ENCODE measurements at places on chromosomes 5 and 9.
A peak's percentile ranks its signal among the peaks of the same experiment; 100 is the strongest.

GRCh38 chr9:114263853-114264510, 58.9 kb upstream of the ORM1 start:
- no peak for DNase-seq

GRCh38 chr5:131109540-131110255, 55.4 kb downstream of the HINT1 start:
- peak; percentile 53 for DNase-seq

- DNase-seq = no peak
These were observed 140.4 kb downstream of the TLE1 start for GRCh38 chr9:81548911-81549310.

DNA sequence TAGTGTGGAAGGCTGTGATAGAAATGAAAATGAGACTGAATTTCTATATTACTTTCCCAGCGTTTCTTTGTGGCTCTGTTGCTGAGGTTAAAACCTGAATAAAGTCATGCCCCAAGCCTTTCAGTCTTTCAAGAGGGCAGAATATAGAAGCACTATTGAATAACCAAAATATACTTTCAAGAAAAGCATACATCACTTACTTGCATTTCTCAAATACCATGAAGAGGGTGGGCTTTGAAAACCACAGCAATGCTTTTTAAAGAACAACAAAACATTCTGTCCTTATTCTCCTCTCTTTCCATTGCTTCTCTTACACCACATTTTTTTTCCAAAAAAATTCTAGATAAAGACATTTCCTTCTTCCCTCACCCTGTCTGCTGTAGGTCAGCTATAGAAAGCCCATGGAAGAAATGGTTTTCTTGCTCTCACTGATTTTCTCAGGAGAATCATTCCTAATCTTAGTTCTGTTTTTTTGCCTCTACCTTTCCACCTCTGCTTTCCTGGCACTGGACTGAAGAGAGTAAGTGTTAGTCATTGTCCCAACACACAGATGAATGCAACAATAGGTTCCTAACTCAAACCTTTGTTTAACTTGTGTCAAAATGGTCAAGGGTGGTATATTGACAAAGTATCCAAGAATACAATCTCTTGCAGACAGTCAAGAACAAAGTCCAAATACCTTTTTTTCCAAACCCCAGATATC, 51.6 kb downstream of the NUDT12 start:
- DNase-seq = no peak

- no peak for DNase-seq
These were observed 1.9 kb upstream of the GM2A start for GRCh38 chr5:151251001-151251551.

GRCh38 chr5:65801352-65801783, 79.4 kb downstream of the NLN start:
- DNase-seq = no peak

- DNase-seq = no peak
These were observed 69.4 kb upstream of the MEF2C start for GRCh38 chr5:88952344-88952743.

- no peak for DNase-seq
These were observed 64.3 kb downstream of the CXXC5 start for GRCh38 chr5:139712412-139712811.

GRCh38 chr9:86600977-86601376, 246.8 kb upstream of the TUT7 start:
- DNase-seq = no peak

- DNase-seq = no peak
These were observed 20.8 kb upstream of the ADRB2 start for GRCh38 chr5:148805326-148806290.

DNA sequence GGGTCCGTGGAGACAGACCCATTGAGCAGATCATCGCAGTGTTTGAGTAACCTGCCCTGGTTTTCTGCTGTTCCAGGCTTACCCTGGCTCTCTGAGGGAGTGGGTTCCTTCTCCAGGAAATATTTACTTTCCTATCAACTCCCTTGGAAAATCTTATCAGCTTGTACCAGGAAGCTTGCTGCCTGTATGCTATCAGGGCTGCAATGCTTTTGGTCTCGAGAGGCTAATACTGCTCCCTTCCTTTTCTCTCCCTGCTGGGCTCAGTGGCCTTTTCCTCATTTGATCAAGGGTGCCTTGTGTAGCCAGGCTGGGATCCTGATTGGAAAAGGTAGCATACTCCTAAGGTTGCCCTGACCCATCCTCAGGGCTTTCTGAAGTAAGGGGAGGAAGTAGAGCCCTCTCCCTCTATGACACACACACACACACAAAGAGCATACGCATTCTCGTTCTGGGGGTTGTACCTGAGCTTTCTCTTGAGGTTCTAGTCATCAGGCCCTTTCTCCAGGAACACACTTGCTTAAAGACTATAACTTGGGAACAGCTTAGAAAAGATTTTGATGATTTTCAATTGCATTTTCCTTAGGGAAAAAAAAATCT, 41.6 kb downstream of the CYSTM1 start:
- no peak for DNase-seq

GRCh38 chr9:2271426-2271825, 256.3 kb downstream of the SMARCA2 start:
- peak; percentile 42 for DNase-seq

- no peak for DNase-seq
These were observed 324.9 kb downstream of the ZNF608 start for GRCh38 chr5:124421584-124421983.

DNA sequence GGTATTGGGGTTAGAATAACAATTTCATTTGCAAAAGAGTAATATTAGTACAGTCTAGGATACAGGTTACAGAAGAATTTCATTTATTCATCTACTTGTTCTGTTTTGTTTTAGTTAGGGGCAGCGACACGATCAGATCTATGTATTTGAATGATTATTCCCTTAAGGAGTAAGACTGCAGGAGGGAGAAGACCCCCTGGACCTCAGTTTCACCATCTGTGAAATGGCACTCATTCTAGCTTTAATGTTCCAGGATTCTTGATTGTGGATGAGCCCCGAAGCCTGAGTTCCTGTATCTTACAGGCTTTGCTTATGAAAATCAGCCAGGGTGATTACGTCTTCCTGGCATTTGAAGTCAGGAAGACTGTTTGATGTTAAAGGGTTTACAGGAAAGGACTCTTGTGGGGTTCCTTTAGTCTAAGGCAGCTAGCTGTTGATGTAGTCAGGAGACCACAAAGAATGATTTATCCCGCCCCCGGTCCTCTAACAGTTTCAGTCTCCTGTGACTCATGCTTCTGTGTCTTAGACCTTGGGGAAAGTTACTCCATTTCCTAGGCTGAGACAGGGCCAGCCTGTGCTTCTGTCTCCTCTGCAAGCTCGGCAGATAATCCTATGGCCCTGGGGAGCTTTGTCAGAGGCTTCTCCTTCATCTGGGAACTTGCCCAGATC, 11.5 kb downstream of the SMIM3 start:
- peak; percentile 49 for DNase-seq

GRCh38 chr5:151772029-151772845, 483 bp downstream of the G3BP1 start:
- DNase-seq = peak; percentile 30

- no peak for DNase-seq
These were observed 297.1 kb upstream of the MSX2 start for GRCh38 chr5:174427304-174427703.

GRCh38 chr5:160492565-160492964, 70.9 kb downstream of the PTTG1 start:
- DNase-seq = no peak

DNA sequence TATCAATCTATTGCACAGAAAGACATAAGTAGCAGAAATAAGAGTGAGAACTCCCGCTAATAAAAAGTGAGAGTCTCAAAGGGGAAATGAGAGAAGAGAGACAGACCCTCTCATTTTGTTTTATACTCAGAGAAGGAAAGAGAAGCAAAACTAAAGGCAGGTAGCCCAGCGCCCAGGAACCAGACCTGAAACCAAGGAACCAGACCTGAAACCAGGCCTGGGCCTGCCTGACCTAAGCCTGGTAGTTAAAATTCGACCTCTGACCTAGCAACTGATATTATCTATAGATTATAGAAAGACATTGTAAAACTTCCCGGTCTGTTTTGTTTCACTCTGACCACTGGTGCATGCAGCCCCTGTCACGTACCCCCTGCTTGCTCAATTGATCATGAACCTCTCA, 134.5 kb upstream of the SEMA6A start:
- no peak for DNase-seq

DNA sequence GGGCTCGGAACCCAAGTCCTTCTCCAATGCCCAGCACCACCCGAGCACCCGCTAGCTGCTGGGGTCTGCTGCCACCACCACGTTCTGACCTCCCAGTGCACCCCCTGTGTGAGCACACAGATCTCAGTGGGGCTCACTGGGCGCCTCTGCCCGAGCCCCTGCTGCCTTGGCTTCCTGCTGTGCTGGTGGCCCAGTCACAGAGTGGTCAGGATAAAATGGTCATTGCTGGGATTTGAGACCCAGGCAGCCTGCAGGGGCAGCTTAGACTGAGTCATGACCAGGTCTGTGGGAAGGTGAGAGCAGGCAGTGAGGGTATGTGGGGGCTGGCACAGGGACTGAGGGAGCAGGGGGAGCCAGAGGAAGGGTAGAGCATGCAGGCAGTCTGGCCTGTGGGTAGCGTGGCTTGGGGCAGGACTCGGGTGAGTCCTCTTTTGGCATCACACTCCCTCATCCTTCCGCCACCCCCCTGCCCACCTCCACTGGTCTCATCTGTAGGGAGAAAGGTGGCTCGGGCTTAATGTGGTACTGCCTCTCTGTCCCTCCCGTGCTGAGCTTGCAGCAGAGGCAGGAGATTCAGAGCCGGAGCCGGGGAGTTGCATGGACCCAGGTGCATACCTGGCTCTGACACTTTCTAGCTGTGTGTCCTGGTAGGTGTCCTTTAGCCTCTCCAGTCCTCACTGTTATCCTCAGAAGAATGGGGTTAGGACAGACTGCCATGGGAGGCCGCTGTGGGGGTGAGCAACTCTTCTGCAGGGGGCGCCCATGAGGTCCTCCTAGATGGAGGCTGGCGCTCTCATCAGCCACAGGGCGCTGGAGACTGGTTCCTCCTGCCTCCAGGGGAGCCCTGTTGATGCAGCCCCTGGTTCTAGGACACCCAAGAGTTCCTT, 32.1 kb downstream of the USP20 start:
- no peak for DNase-seq

- no peak for DNase-seq
These were observed 7.4 kb upstream of the GSN start for GRCh38 chr9:121260457-121261106.

- DNase-seq = no peak
These were observed 398.4 kb downstream of the GABRG2 start for GRCh38 chr5:162466011-162466410.

GRCh38 chr9:79569814-79570447, 1.8 kb upstream of the TLE4 start:
- DNase-seq = no peak

- DNase-seq = no peak
These were observed 101.5 kb downstream of the TAF11L14 start for GRCh38 chr5:17735761-17736160.

DNA sequence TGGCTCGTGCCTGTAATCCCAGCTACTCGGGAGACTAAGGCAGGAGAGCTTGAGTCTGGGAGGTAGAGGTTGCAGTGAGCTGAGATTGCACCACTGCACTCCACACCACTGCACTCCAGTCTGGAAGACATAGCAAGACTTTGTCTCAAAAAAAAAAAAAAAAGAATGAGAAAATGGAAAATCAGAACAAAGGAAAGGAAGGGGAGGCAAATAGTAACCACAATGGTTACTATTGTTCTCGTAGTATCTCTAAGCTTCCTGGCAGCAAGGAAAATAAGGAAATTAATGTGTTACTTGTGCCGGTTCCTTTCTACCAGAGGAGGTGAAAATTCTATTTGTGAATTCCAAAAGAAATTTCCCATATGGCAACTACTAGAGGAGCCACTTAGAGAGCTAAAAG, 48.5 kb upstream of the BNC2 start:
- no peak for DNase-seq

DNA sequence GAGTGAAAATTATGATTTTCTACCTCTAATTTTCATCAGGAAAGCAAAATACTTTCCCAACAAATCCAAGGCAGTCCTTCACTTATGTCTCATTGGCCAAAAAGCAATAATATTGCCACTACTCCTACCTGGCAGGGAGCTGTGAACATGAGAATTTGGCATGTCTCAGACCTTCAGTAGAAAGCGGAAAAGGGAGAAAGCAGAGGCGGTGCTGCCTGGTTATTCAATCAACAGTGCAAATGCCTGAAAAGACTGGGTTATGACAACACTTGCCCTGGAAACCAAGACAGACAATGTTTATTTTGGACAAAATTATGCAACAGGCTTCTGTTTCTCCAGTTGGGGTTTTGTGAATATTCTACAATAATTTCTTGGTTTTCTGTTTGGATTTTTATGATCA, 194.4 kb downstream of the TAF11L14 start:
- no peak for DNase-seq

DNA sequence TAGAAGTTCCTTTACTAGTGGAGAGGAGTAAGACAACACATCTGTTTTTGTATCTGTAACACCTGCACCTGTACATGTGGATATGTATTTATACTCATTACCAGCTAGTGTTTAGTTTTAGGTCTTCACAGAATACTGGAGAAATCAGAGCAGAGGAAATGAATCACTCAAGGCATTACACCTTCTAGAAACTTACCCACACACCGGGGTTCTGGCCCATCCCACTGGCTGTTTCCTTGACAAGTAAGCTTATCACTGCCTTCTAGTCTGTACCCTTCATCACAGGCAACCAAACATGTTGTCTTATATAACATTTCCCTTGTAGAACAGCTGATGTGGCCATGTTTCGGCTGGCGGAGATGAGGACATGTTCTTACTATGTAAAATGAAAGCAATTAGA, 76.7 kb downstream of the SVEP1 start:
- no peak for DNase-seq

- DNase-seq = peak; percentile 88
These were observed 1.2 kb downstream of the SSBP2 start for GRCh38 chr5:81749561-81750307.

DNA sequence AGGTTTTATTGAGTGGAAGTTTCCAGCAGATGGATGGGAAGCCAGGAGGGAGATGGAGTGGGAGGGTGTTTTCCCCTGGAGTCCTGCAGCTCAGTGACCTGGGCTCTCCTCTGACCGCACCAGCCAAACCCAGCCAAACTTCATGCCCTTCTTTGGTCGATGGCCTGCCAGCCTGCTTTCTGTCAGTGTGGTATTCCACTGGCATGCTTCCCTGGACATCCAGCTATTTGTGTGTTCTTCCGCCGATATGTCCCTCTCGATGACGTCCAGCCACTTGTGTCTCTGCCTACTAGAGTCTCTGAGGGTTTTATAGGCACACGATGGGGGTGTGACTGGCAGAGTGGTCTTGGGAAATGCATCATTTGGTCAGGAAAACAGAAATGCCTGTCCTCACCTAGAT, 33.8 kb downstream of the GPBP1 start:
- DNase-seq = no peak

DNA sequence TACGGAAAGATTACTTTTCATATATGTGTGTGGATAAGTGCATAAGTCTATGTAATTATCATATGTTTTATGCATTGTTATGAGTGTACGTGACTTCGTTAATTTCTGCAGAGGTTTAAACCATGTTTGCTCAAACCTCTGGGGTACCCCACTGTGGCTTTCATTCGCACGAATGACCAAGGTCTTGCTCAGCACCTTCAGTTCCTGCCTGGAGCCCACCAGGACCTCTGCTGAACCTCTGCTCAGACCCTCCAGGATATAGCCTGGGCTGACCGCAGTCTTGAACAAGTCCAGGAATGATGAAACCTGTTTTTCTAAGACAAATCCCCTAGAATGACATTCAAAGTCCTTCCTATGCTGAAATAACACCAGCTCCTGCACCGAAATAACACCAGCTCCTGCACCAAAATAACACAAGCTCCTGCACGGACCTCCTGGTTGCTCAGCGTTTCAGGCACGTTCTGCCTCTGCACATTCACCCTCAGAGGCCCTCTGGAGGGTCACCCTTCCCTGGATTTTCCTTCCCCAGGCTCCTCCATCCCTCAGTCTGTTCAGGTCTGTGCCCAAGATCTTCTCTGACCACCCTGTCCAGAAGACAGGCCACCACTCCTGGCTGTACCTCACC, 99.7 kb upstream of the BOD1 start:
- no peak for DNase-seq

Data from GM13977 (cell line).